ENCODE measurements at places on chromosomes 3 and 15. TPM values are rescaled to one million over a fixed set of nuclear protein-coding genes. Genes with fewer than 3 reads are reported as not detected.

- DNase-seq = no peak
These were observed 36.0 kb downstream of the GNB5 start for GRCh38 chr15:52154896-52155865.

DNA sequence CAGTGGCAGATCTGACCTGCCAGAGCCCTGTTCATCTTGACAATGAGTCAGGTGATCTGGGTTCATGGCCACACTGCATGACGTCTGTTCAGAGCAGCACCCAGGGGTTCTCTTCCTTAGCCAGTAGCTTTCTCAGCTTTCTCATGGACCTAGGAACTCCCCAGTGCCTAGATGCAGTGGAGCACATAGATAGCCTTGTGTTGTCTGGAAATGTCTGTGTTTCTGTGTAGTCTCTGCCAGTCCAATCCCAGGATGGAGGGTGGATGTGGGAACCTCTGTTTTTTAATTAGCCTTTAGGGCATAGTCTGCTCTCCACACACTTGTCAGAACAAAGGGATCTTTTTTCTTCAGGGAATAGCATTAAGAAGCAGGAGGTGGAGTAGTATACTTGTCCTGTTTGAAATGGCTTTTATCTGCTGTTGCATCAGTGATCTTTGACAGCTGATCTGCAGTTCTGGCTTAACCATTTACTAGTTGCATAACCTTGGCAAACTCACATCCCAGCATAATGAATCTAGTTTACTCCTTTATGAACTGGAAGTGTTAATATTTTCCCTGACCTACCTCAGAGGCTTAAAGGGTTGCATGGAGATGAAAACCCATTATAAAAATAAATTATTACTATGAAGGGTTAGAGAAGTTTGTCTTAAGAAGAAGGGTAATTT lies 16.1 kb upstream of the CACNA1D start:
- DNase-seq = no peak

GRCh38 chr3:125433091-125433534 lies 58.0 kb upstream of the ZNF148 start:
- DNase-seq = no peak

- peak; percentile 1 for DNase-seq
These were observed 336.2 kb upstream of the TPM1 start for GRCh38 chr15:62706317-62706716.

DNA sequence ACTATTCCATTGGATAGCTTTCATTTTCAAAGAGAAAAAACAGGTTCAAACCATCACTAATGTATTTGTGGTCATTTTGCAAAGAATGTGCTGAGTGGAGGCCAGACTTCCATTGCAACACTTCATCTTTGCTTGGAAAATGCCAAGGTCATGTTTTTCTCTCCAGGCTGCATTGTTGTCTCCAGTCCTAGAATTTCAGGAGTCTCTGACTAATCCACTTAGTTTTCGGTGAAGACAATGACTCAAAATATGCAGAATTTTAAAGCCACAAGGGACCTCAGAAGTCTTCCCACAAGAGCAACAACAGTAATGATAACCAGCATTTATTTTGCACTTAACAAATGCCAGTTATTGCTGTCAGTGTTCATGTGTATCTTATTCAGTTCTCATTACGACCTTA lies 277.0 kb downstream of the RYR3 start:
- no peak for DNase-seq

- DNase-seq = no peak
These were observed 12.8 kb upstream of the ARRDC4 start for GRCh38 chr15:97947465-97948260.

GRCh38 chr15:38049891-38050290 lies 115.5 kb downstream of the TMCO5A start:
- no peak for DNase-seq

Gene ACTC1
- 4.0 TPM for polyA plus RNA-seq

- no peak for DNase-seq
These were observed 55.7 kb upstream of the RYK start for GRCh38 chr3:134306320-134306719.

GRCh38 chr15:59199626-59200465 lies 6.8 kb upstream of the LDHAL6B start:
- DNase-seq = no peak

Gene FOXL2NB
- not detected for polyA plus RNA-seq

- DNase-seq = no peak
These were observed 10.7 kb upstream of the SLC15A2 start for GRCh38 chr3:121883507-121883906.

DNA sequence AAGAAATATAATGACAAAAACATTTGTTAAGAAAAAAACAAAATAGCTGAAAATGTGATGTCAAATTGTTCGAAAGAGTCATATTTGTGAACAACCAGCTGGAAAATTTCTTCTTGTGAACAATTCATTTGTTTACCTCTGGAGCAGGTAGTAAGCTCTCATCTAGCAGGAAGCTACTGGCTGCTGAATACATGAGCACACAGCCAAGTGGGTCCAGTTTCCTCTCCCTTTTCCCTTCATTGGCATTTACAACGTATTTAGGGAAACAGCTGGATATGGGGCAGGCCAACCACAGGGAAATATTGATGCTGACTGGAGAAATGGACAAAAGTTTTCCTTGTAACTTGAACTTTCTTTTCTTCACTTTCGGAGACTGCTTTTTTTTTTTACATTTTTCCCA lies 1354.7 kb upstream of the EPHA6 start:
- no peak for DNase-seq

GRCh38 chr3:124884474-124885101 lies 2.6 kb downstream of the ITGB5 start:
- DNase-seq = no peak

- peak; percentile 19 for DNase-seq
These were observed 34.0 kb upstream of the CCK start for GRCh38 chr3:42300013-42300412.

DNA sequence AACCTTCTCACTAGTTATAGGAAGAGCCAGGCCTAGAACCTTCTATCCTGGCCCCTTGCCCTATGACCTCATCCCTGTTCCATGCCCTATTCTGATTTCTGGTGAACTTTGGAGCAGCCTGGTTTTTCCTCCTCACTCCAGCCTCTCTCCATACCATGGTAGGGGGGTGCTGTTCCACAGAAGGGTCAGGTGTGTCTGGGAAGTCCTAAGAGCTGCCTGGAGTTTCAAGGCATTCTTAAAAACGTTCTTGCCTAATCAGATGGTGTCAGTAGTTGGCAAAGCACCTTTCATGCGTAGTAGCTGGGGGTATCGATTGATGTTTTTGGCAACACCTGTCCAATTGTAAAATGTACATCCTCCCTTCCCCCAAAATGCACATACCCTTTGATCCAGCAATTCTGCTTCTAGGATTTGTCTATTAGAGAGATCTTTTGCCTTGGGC lies 16.8 kb upstream of the ALPK3 start:
- DNase-seq = no peak

Gene LMOD3
- 0.26 TPM for polyA plus RNA-seq

Gene ACVR2B
- polyA plus RNA-seq = 6.8 TPM

GRCh38 chr3:93988764-93989163 lies 8.8 kb downstream of the ARL13B start:
- DNase-seq = no peak

DNA sequence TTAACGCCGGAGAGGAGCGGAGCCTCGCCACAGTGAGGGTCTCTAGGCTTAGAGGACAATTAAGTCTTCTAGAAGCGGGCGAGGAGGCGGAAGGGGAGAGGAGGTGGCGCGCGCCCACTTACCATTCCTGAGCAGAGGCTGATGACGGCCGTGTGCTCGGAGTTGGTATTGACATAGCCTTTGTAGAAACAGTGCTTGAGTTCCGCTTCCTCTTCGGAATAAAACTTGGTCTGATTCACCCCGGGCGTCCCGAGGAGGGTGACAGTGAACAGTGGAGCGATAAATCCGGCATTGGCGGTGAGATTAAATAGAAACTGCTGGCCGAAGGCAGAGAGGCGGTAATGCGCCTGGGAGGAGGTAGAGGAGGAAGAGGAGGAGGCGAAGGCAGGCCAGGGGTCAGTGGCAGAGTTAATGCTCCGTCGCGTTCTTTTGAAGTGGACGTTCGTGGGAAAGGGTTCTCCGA lies 1.3 kb downstream of the ADAMTS9 start:
- peak; percentile 75 for DNase-seq

Gene BFSP2
- polyA plus RNA-seq = not detected

Gene FBXW12
- polyA plus RNA-seq = 0.31 TPM

DNA sequence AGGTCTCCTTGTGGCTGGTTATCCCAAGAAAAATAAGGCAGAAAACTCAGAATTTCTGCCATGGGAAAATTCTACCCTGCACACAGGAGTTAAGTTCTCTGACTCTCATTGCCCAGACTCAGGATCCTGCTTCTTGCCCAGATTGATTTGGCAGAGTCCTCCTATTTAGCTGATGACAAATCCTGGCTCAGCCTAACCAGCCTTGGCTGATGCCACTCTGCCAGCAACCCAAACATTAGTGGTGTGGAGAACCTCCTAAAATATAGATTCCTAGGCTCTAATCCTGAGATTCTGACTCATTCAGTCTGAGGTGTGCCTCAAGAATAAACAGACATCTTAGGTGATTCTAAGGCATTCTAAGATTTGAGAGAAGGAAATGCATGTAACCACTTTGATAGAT lies 60.5 kb upstream of the ACTC1 start:
- no peak for DNase-seq

Gene CCDC39
- 9.7 TPM for polyA plus RNA-seq

Gene GP5
- polyA plus RNA-seq = 0.78 TPM

- no peak for DNase-seq
These were observed 106.0 kb upstream of the LRIG1 start for GRCh38 chr3:66606868-66607267.

DNA sequence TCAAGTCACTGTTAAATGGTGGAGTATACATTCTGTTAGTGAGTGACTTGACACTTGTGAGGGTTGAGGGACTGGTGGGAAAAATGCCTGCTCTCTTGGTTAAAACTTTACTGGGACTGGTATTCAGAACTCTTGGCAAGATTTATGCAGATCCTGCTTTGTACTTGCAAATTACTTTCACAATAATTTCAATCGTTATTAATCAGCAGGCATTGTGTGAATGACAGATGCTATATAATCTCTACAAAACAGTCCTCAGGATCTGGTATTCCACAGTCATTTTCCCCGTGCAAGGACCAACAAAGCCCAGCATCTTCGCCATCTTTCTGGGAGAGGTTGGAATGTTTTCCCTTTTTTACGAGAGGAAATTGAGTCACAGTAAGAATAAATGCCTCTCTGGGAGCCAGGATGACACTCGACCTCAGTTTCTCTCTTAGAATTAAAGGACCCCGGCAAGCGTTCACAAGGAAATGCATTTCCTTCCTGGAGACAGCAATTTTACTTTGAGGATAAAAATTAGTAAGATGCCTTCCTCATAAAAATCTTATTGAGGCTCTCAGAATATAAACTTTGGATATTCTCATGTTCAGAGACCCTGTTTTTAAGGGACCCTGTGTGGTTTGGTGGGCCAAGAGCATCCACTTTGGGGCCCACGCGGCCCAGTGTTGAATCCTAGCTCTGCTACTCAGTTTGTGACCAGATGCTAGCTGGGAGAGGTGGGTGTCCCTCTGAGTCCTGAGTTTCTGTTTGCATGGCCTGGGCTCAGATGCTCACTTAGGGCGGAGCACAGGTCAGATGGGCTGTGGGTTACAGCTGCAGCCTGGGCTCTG lies 45.3 kb upstream of the PLCL2 start:
- DNase-seq = no peak

Gene GOLGA8S
- 1.3 TPM for polyA plus RNA-seq

Gene LSAMP
- 10.8 TPM for polyA plus RNA-seq

DNA sequence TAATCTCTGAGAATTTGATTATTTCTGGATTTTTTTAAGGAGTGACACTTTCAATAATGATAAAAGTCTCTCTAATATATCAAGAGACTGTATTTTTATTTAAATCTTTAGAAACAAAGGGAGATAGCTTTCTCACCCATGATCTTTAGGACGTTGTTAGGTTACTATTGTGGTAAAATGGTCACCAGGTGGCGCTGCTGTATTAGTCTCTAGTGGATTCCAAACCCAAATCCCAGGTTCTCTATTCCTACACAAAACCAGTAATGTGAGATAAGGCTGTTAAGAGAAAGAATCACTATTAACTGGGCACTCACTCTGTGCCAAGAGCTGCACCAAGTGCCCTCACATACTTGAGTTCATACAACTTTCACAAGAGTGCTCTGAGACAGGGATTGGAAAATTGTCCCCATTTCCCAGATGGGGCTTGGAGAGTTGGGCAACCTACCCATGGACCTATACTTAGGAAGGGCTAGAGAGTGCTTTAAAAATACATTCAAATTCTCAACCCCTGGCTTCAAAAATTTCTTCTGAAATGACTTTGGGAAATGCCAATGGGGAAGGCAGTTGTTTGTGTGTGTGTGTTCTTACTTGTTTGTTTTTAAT lies 593.4 kb upstream of the TGFBR2 start:
- peak; percentile 52 for DNase-seq

GRCh38 chr15:100642950-100643338 lies 40.6 kb downstream of the ASB7 start:
- DNase-seq = no peak

GRCh38 chr15:81865850-81866537 lies 179.8 kb downstream of the MEX3B start:
- no peak for DNase-seq

- no peak for DNase-seq
These were observed 4.8 kb downstream of the SRGAP3 start for GRCh38 chr3:9244495-9245183.

- no peak for DNase-seq
These were observed 220.7 kb upstream of the AZI2 start for GRCh38 chr3:28569357-28569756.

Gene CLDN16
- polyA plus RNA-seq = 0.28 TPM

Gene IGF2BP2
- polyA plus RNA-seq = 70.5 TPM

DNA sequence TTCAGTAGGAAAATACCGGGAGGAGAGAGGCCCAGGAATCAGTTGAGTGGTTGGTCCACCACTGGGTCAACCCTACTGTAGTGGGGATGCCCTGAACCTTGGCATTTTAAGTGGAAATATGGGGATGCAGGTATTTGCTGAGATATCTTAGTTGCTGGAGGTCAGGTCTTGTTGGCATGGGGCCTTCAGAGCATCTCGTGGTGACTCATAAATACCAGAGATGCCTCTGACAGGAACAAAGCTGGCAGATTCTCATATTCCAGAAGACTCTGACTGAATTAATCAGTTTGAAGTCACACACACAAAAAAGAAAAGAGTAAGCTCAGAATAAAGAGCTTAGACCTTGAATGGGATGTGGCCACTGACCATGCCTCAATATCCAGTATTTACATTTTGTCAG lies 91.6 kb downstream of the CACNA2D3 start:
- no peak for DNase-seq

DNA sequence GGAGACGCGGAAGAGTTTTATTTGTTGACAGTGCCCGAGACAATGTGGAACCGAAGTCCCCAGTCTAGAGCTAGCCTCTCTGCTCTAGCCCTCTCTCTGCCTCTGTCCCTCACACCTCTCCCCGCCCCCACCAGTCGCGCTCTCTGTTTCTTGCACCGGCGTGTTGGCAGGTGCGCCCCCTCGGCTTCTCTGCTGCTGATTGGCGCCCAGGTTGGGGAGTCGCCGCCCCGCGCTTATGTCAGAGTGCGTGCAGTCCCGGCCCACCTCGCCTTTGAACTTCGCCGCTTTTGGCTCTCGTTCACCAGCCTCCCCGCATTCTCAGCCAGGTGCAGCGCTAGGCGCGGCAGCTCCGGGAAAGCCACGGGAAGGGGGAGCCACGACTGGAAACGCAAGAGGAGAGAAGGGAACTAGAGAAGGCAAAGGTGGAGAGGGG lies at the start of gene SOX14:
Gene SOX14, plus strand, starts transcription at position 315 of the 433 bp plus-strand sequence. CDS start 470 bp downstream, outside the sequence.
- peak; percentile 52 for DNase-seq
